Activated B cell treated with CpG ODN at 0.5 μM for 24 hours (primary cell): ENCODE measurements at places on chromosomes 5 and 9.
A peak's percentile ranks its signal among the peaks of the same experiment; 100 is the strongest.

GRCh38 chr5:55918087-55919035 lies 67.2 kb downstream of the IL31RA start:
- DNase-seq = no peak

DNA sequence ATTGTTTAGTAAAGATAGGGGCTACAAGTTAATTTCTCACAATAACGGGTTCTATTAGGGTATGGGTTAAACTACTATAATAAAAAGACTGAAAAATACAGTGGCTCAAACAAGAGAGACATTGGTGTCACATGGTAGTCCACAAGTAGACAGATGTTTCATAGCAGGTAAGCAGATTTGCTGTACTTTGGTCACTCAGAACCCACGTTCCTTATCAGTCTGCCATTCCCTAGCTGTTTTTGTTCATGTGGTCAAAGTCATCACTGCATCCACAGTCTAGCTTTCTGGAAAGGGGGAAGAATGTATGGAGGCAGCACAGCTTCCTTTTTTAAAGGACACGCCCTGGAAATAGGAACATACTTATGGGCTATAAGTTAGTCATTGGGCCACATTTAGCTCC lies 73.0 kb downstream of the SLC12A2 start:
- DNase-seq = no peak

GRCh38 chr5:146751781-146752401 lies 126.7 kb downstream of the PPP2R2B start:
- no peak for DNase-seq

GRCh38 chr5:71891856-71892255 lies 172.8 kb downstream of the CARTPT start:
- DNase-seq = no peak

- no peak for DNase-seq
Observed at GRCh38 chr5:73702534-73702933, 76.5 kb downstream of the ARHGEF28 start.

- peak; percentile 84 for DNase-seq
Observed at GRCh38 chr5:10563945-10564837, at the start of gene ANKRD33B. ANKRD33B (plus strand) TSS chr5:10564070; CDS start chr5:10564468, 398 bp downstream.

DNA sequence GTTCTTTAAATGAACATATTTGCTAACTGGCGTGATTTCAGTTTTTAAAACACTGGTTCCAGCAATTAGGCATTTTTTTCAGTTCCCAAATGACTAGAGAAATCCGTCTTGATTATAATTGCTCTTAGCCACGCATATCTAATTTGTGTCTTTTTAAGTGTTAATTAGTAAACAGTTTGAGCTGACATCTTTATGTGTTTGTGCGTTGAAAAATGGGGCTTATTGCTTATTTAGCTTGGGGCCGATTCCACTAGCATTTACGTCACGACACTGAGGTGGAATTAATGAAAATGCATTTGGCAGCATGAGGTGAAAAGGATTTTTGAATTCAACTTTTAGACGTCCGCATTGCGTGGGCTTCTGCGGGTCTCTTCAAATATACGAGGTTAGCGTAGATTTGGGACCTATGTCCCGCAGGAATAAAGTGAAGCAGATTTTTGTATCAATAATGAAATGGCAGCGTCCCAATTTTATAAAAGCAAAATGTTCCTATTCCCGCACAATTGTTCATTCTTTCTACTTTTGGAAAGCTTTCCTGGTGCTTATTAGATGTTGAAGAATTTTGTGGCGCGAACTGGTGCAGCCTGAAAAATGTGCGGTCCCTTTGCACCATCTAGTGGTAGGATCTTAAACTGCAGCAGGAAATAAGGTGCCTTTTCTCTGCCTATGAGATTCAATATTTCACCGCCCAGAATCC lies 122.7 kb upstream of the LMX1B start:
- DNase-seq = no peak

- DNase-seq = no peak
Observed at GRCh38 chr9:129697656-129698253, 32.3 kb downstream of the PRRX2 start.
